ENCODE measurements at places on chromosomes 5 and 9. TPM values are rescaled to one million over a fixed set of nuclear protein-coding genes. Genes with fewer than 3 reads are reported as not detected.

GRCh38 chr9:36802201-36802920, 229.7 kb downstream of the MELK start:
- H3K27ac ChIP-seq, result no peak overlapping the region
- no peaks in the 10 kb centered on the region for H3K4me1 ChIP-seq
- H3K4me3 ChIP-seq, result no peak overlapping the region
- no peaks in the 10 kb centered on the region for H3K36me3 ChIP-seq
- DNase-seq, result no peak

- H3K36me3 ChIP-seq, result no peaks in the 10 kb centered on the region
- H3K27ac ChIP-seq, result no peak overlapping the region
- peaks cover 53% of the 10 kb centered on the region for H3K27me3 ChIP-seq
- H3K4me3 ChIP-seq, result no peak overlapping the region
These were observed 9.7 kb downstream of the GRIN1 start for GRCh38 chr9:137148661-137149060.

The RNF208 gene
- polyA plus RNA-seq, result 2.3 TPM

The SLC1A3 gene
- polyA plus RNA-seq, result 9.2 TPM

All from spleen (tissue), 13 donors.